Thoracic aorta endothelial cell (primary cell): ENCODE measurements at places on chromosomes 3 and 15. TPM values are rescaled to one million over a fixed set of nuclear protein-coding genes. Genes with fewer than 3 reads are reported as not detected.

Gene PLA1A
- 0.13 and 0.22 TPM in 2 replicates for total RNA-seq

Gene PRR20G
- not detected in 2 replicates for total RNA-seq

Gene MYO1E
- 171 and 256 TPM in 2 replicates for total RNA-seq

Gene ATP13A5
- total RNA-seq = not detected in 2 replicates

Gene GANC
- 16.2 and 20.0 TPM in 2 replicates for total RNA-seq

Gene TRIM42
- total RNA-seq = not detected in 2 replicates

Gene SLC25A26
- 14.9 and 15.2 TPM in 2 replicates for total RNA-seq

Gene GOLGA8T
- not detected in 2 replicates for total RNA-seq

Gene PCBP4
- 23.1 and 23.3 TPM in 2 replicates for total RNA-seq

Gene PODXL2
- 4.4 and 7.7 TPM in 2 replicates for total RNA-seq

Gene PLSCR2
- total RNA-seq = not detected in 2 replicates

Gene ILDR1
- total RNA-seq = not detected in 2 replicates

Gene PIGZ
- 3.4 and 3.7 TPM in 2 replicates for total RNA-seq

Gene ECE2
- not detected in 2 replicates for total RNA-seq

Gene FANCD2OS
- not detected in 2 replicates for total RNA-seq

Gene ANKRD34C
- total RNA-seq = not detected in 2 replicates

Gene BOC
- 0.40 and 0.86 TPM in 2 replicates for total RNA-seq

Gene ZNF710
- 14.8 and 21.5 TPM in 2 replicates for total RNA-seq

Gene CACNA1D
- under 0.01 TPM in 1 of 2 replicates, not detected in the other for total RNA-seq

Gene PTH1R
- total RNA-seq = 0.36 TPM in 1 of 2 replicates, not detected in the other

Gene SLC2A2
- total RNA-seq = not detected in 2 replicates

Gene GRAMD2A
- total RNA-seq = 0.72 TPM in 1 of 2 replicates, not detected in the other

Gene TNNC1
- 0.27 TPM in 1 of 2 replicates, not detected in the other for total RNA-seq

Gene MYH15
- 0.53 and 0.65 TPM in 2 replicates for total RNA-seq

Gene CLRN1
- not detected in 2 replicates for total RNA-seq

Gene RMDN3
- 28.3 and 32.8 TPM in 2 replicates for total RNA-seq

Gene NUDT16
- 19.1 and 22.8 TPM in 2 replicates for total RNA-seq

Gene HCLS1
- total RNA-seq = 43.8 and 55.7 TPM in 2 replicates

Gene GAP43
- total RNA-seq = not detected in 2 replicates

Gene MIX23
- 42.3 and 45.9 TPM in 2 replicates for total RNA-seq

Gene CILP
- total RNA-seq = not detected in 2 replicates

Gene EEF1AKMT4
- total RNA-seq = 3.2 and 3.3 TPM in 2 replicates

Gene PSTPIP1
- 0.36 and 1.9 TPM in 2 replicates for total RNA-seq

Gene C3orf49
- total RNA-seq = not detected in 2 replicates

Gene CFAP100
- total RNA-seq = not detected in 2 replicates

Gene NOP10
- 205 and 280 TPM in 2 replicates for total RNA-seq

Gene SLC9A9
- total RNA-seq = 3.7 and 5.6 TPM in 2 replicates

Gene PARP15
- 0.53 and 0.57 TPM in 2 replicates for total RNA-seq
